Naive thymus-derived CD4-positive, alpha-beta T cell (primary cell): ENCODE measurements at places on chromosomes 12 and 14. TPM values are rescaled to one million over a fixed set of nuclear protein-coding genes. Genes with fewer than 3 reads are reported as not detected.

GRCh38 chr12:105947906-105948305 is 190.8 kb downstream of the NUAK1 start:
- no peak for DNase-seq
- H3K4me3 ChIP-seq = no peak overlapping the region
- no peaks in the 10 kb centered on the region for H3K36me3 ChIP-seq
- H3K4me1 ChIP-seq = no peaks in the 10 kb centered on the region
- H3K27me3 ChIP-seq = no peaks in the 10 kb centered on the region
- no peak overlapping the region for H3K27ac ChIP-seq

DNA sequence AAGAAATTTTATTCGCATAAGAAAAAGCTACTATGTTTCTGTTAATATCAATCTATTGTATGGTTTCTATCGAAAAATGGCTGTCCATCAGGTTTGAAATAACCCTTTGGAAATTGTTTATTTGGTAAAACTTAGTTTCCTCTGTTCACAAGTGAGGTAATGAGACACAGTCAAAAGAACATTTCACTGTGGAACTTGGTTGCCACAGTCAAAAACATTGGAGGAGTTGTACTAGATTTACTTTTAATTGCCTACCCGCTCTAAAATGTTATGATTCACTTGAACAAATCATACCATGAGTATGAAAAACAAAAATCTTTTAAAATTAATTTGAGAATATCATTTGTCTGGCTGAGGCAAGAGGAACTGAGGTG is 46.5 kb downstream of the ITPR2 start:
- no peak overlapping the region for H3K4me3 ChIP-seq
- no peaks in the 10 kb centered on the region for H3K36me3 ChIP-seq
- H3K27me3 ChIP-seq = no peaks in the 10 kb centered on the region
- H3K27ac ChIP-seq = no peak overlapping the region
- no peak for DNase-seq
- no peaks in the 10 kb centered on the region for H3K4me1 ChIP-seq

DNA sequence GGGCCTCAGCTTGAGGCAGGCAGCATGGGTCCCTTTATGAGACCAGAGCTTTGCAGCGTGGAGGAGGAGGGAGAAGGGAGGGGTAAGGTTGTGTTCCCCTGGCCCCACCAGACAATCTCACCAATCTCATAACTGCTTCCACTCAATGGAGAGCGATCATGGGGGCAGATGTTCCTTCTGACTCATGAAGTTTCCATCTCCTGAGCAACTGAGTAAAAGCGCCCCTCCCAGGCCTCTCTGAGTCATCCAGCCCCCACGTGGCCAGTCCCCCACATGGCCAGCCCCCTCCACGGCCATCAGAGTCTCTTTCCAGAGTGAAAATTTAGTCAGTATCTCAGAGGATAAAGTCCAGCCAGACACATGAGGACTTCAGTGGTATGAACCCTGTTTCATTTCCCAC is 39.2 kb upstream of the PLXNC1 start:
- DNase-seq = no peak
- H3K4me1 ChIP-seq = no peaks in the 10 kb centered on the region

- H3K36me3 ChIP-seq = no peaks in the 10 kb centered on the region
- no peak for DNase-seq
- peak overlapping the region; percentile 3 for H3K4me3 ChIP-seq
- no peaks in the 10 kb centered on the region for H3K27me3 ChIP-seq
- H3K4me1 ChIP-seq = peaks cover 98% of the 10 kb centered on the region
- peak overlapping the region; percentile 60 for H3K27ac ChIP-seq
These were observed 29.3 kb downstream of the PRKCH start for GRCh38 chr14:61350427-61351270.

DNA sequence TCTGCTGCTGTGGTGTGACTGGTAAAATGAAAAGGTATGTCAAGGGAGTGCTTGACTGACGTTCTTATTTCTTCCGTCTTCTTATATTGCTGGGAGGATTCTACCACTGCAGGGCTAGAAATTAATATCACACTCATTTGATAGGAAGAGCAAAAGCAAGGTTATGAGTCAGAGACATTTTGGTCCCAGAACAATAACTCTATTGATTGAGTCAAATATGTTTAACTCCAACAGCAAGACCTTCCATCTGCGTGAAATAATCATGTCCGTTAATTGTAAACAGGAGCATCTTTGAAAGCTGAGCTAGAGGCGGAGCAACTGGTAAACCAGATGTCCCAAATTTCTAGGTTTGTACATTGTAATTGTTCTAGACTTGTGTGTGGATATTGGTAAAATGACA is 1293.6 kb downstream of the AACS start:
- H3K4me1 ChIP-seq = no peaks in the 10 kb centered on the region
- H3K27ac ChIP-seq = no peak overlapping the region
- no peaks in the 10 kb centered on the region for H3K27me3 ChIP-seq

- H3K4me1 ChIP-seq = no peaks in the 10 kb centered on the region
- no peak overlapping the region for H3K27ac ChIP-seq
- no peak overlapping the region for H3K4me3 ChIP-seq
- H3K36me3 ChIP-seq = no peaks in the 10 kb centered on the region
- no peak for DNase-seq
These were observed 105.1 kb upstream of the TMEM260 start for GRCh38 chr14:56474419-56475022.

- no peak for DNase-seq
- H3K27ac ChIP-seq = no peak overlapping the region
- H3K4me3 ChIP-seq = no peak overlapping the region
- no peaks in the 10 kb centered on the region for H3K36me3 ChIP-seq
- no peaks in the 10 kb centered on the region for H3K4me1 ChIP-seq
These were observed 879.6 kb upstream of the LRFN5 start for GRCh38 chr14:40727107-40727506.

GRCh38 chr12:67451206-67451605 is 182.0 kb downstream of the CAND1 start:
- no peaks in the 10 kb centered on the region for H3K36me3 ChIP-seq
- H3K4me3 ChIP-seq = no peak overlapping the region
- no peaks in the 10 kb centered on the region for H3K27me3 ChIP-seq
- H3K27ac ChIP-seq = no peak overlapping the region
- DNase-seq = no peak

- H3K27ac ChIP-seq = no peak overlapping the region
- DNase-seq = no peak
- H3K4me1 ChIP-seq = peaks cover 3% of the 10 kb centered on the region
- H3K27me3 ChIP-seq = no peaks in the 10 kb centered on the region
These were observed 31.5 kb upstream of the ACTN1 start for GRCh38 chr14:69010648-69011047.

GRCh38 chr14:61470261-61470960 is 149.0 kb downstream of the PRKCH start:
- H3K36me3 ChIP-seq = no peaks in the 10 kb centered on the region
- no peak for DNase-seq
- H3K4me3 ChIP-seq = no peak overlapping the region
- H3K27me3 ChIP-seq = no peaks in the 10 kb centered on the region
- H3K27ac ChIP-seq = peak overlapping the region; percentile 98

- H3K4me1 ChIP-seq = no peaks in the 10 kb centered on the region
- DNase-seq = no peak
- H3K27me3 ChIP-seq = no peaks in the 10 kb centered on the region
- H3K4me3 ChIP-seq = no peak overlapping the region
These were observed 98.6 kb downstream of the VRK1 start for GRCh38 chr14:96895658-96896271.

DNA sequence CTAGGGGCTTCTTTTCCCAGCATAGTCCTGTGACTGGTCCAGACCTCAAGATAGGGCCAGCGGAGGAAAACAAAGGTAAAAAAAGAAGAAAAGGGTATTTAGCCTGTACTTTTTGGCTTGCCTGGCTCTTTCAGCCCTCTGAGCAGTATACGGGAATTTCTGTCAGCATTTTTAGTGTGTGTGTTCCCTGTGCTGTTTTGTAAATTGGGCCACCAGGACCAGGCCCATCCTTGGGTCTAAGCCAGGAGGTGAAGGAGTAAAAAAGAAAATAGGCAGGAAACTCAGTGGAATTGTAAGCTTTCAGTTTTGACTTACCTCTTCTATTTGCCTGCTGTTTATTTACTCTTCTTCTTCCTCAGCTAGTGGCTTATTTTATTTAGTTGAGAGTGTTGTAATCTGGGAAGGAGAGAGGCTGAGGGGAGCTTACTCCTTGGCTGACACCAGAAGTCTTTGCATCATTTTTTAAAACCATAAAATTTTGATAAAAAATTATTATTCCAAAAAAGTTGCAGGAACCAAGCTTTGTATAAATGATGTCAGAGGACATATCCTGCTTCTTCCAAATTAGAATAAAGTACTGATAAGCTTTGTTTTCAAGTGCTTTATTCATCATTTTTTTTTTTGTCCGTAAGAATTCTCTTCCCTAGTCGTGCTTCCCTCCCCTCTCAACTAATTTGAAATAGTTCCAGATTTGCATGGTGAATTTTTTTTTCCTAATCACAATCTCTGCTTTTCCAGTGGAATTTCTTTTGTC is 63.7 kb downstream of the DIP2B start:
- H3K36me3 ChIP-seq = no peaks in the 10 kb centered on the region
- no peaks in the 10 kb centered on the region for H3K27me3 ChIP-seq
- H3K4me3 ChIP-seq = no peak overlapping the region

DNA sequence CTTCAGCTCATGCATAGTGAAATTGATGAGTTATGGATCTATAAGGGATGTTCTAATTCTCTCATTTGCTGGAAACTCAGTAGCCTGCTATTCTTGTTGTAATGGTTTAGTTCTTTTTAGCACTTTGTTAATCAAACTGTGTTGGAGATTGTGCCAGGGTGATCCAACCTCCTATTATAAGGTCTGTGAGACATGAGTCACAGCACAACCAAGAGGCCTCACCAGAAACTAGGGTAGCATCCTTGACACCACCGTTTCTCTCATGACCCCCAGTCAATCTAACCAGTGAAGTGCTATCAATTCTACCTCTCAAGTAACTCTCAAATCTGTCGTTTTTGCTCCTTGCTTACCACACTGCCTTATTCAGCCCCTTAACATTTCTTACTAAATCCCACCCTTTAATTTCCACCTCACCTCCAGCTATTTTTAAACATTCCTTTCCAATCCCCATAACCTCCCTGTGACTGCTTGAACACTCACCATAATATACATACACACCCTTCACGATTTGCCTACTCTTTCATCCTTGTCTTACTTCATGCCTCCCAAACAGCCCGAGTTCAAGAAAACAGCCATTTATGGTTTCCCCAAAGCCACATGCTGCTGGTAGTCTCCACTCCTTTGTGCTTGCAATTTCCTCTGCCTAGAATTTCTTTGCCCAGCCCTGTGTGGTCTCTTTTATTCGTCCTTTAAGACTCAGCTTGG is 53.9 kb upstream of the NUDT4 start:
- no peaks in the 10 kb centered on the region for H3K36me3 ChIP-seq
- DNase-seq = no peak
- no peaks in the 10 kb centered on the region for H3K27me3 ChIP-seq
- H3K4me1 ChIP-seq = no peaks in the 10 kb centered on the region

GRCh38 chr12:51357374-51358047 is 11.0 kb upstream of the CELA1 start:
- no peak overlapping the region for H3K4me3 ChIP-seq
- no peaks in the 10 kb centered on the region for H3K4me1 ChIP-seq
- no peak overlapping the region for H3K27ac ChIP-seq
- no peak for DNase-seq
- no peaks in the 10 kb centered on the region for H3K36me3 ChIP-seq
- no peaks in the 10 kb centered on the region for H3K27me3 ChIP-seq

DNA sequence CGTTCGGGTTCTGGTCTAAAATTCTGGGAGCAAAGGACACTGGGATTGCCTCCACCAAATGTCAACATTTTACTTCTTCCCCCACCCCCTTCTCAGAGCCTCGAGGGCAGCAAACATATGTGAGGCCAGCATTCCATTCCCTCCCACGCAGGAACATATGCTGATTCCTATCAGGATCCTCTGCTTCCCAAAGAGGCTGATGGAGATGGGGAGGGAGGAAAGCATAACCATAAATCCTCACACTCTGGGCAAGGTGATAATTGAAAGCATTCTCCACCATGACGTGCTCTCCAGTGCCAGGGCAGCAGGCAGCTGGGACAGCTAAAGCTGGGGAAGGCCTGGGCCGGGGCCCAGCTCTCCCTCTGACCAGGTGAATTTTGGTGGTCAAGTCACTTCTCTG is 395.0 kb downstream of the ZFP36L1 start:
- no peak for DNase-seq
- H3K4me3 ChIP-seq = no peak overlapping the region
- no peaks in the 10 kb centered on the region for H3K36me3 ChIP-seq
- H3K4me1 ChIP-seq = no peaks in the 10 kb centered on the region

DNA sequence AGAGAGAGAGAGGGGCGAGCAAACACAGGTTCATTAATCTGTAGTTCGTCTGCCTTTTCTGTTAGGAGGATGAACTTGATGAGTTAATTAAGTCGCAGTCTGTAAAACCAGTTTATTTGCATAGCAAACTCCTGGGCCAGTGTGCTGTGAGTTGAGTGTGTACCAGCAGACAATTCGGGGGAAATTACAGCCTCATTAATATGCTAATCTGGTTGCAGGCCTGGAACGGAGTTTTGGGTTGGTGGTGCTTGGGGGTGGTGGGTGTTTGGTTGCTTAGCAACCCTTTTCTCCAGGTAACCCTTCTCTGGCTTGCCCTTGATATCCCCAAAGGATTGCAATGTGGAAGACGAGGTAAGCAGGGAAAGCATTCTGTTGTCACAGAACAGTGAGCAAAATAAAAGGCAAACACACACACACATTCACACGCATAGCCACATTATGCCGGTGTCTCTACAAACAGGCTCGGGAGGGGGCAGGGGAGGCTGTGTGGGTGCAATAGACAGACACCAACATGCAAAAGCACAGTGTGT is 29.2 kb upstream of the LHX5 start:
- H3K27me3 ChIP-seq = no peaks in the 10 kb centered on the region
- H3K4me1 ChIP-seq = no peaks in the 10 kb centered on the region
- H3K27ac ChIP-seq = no peak overlapping the region
- H3K36me3 ChIP-seq = no peaks in the 10 kb centered on the region

GRCh38 chr14:65910108-65910786 is 497.7 kb downstream of the FUT8 start:
- no peak for DNase-seq
- no peaks in the 10 kb centered on the region for H3K4me1 ChIP-seq
- no peaks in the 10 kb centered on the region for H3K36me3 ChIP-seq

- no peaks in the 10 kb centered on the region for H3K27me3 ChIP-seq
- no peaks in the 10 kb centered on the region for H3K4me1 ChIP-seq
- no peak for DNase-seq
- H3K4me3 ChIP-seq = no peak overlapping the region
- no peak overlapping the region for H3K27ac ChIP-seq
These were observed 61.7 kb downstream of the RALGAPA1 start for GRCh38 chr14:35747379-35747778.

DNA sequence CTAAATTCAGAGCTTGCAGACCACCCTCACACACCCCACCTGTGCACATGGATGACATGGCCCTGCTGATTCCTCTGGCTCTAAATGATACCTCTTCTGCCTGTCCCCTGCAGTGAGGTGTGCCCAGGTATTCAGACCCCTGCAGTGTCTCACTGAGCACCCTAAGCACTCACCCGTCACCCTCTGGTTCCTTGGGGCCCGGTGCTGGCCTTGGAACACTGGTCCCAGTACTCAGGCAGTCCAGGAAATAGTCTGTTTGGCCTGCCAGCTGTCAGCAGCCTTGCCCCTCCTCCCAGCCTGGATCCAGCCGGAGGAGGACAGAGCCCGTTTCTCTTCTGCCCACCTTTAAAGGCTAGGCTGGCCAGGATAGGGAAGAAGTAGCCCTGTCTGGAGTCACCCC is 44.9 kb downstream of the ESRRB start:
- no peaks in the 10 kb centered on the region for H3K27me3 ChIP-seq
- no peak overlapping the region for H3K4me3 ChIP-seq
- no peak for DNase-seq
- no peak overlapping the region for H3K27ac ChIP-seq
- H3K36me3 ChIP-seq = no peaks in the 10 kb centered on the region
- no peaks in the 10 kb centered on the region for H3K4me1 ChIP-seq

The POTEG gene
- total RNA-seq = not detected

The COL2A1 gene
- not detected for total RNA-seq

The PAX9 gene
- total RNA-seq = not detected

The RNASE3 gene
- not detected for total RNA-seq

The FIGNL2 gene
- 0.22 and 0.28 TPM in 2 replicates for total RNA-seq
